ENCODE measurements at places on chromosomes 2 and 18.

GRCh38 chr2:23633966-23634365 lies 249.0 kb downstream of the KLHL29 start:
- no peak for DNase-seq

GRCh38 chr2:3249476-3249962 lies 128.1 kb downstream of the EIPR1 start:
- no peak for DNase-seq

- DNase-seq: no peak
Measured at GRCh38 chr2:16171425-16171920, 231.1 kb downstream of the MYCN start.

DNA sequence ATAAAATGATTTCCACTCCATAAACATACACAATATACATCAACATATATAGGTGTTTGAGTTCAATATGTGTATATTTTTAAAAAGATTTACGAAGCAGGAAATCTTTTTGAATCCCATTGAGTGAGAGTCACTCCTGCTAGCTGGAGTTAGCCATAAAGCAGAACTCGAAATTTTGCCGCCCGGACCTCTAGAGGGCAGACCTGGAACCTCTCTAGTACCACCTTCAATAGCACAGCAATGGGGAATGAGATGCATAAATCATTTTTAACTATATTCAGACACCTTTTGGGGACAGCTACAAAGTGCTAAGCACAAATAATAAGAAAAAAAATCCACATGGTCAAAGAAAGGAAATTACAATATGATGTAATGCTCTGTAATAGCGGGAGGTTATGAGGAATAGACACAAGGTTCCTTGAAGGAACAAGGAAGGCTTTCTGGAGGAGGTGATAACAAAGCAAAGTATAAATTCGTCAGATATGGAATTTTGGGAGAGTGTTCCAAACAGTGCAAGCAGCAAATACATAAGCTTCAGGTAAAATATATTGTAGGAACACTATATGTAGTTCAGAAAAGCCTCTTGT lies 533.4 kb downstream of the ERBB4 start:
- DNase-seq: no peak

GRCh38 chr2:29273685-29274611 lies 158.7 kb downstream of the CLIP4 start:
- no peak for DNase-seq

DNA sequence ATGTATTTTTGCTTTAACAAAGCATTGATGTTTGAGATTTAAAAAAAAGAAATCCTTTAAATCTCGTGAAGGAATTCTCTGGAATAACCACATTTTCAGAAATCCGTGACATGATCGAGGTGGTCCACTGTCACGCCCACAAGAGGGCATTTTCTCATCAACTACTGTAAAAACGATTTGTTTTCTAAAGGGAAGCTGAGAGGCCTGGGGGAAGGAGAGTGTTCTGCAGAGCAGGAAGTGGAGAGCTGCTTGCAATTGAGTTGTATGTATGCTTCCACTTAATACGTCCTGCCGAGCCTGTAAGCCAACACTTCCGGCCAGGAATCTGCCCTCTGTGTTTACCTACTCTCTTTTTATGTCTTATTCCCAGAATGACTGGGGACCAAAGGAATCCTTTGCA lies 19.4 kb downstream of the KLHL29 start:
- DNase-seq: peak; percentile 36

DNA sequence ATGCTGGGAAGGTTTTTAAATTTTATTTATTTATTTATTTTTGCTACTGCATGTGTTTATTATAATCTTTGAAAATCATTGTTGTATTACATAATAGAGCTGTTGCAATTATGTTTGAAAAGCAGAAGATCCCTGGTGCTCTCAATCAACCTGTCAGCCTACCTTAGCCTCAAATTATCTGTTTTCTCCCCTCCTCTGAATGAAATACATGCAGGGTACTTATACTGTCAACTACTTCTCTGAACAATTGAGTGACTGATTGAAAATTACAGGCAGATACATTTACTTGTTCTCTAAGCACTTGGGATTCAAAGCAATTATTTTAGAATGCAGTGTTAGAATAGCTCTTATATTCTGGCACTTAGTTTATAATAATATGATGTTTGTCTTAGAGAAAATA lies 8.1 kb downstream of the KYNU start:
- DNase-seq: no peak

DNA sequence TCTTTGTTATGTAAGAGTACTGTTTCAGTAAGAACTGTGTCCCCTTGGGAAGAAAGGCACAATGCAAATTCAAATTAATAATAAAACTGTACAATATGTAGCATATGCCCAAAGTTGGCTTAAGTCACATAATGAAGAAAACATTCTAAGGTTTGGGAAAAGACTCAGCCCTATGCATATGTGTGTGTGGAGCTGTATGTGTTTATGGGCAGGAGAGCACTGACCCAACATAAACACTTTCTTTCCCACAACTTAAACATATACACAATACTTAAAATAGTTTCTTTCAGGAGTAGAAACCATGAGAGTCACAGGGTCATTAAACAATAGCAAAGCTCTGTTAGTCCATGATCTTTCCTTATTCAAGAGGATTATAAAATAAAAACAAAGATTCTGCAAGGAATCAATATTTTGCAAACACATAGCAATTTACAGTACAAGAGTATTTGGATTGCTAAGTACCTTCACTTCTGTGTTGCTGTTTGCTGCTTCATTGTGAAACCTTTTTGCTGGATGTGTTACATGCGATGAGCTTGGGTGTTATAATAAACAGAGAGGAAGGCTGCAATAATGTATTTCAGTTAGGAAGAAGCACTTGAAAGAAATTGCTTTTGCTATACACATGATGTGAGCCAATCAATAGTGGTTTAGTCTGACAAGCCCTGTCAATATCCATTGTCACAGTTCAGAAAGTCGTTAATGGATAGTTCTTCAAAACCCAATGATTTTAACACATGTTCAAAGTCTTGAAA lies 347.3 kb downstream of the ARHGAP15 start:
- no peak for DNase-seq

DNA sequence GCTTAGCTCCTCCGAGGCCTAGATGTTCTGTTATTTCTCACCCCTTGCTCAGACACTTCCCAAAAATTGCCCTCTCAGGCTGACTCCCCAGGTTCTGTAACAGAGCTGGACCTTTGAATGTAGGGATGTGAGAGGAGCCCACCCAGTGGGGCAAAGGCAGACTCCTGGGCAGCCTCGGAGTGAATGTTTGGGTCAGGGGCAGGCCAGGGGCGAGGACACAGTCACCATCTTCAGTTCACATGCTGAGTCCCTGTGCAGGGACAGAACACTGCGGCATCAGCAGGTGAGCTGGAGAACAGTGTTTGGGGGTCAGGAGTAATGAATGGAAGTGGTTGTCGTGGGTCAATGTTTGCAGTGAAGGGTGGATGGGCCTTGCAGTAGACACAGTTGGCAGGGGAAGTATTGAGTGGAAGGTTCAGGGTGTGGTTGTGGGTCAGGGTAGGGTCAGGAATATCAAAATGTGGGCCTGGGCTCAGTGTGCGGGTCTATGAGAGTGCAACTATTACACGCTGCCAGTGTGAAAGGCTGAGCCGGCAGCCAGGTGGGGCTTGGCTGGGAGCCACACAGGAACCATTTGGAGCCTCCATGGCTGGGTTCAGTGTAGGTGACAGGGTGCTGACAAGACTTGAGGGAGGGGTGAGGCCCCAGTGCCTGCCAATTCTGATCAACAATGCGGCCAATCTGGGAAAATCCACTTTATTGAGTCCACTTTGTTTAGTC lies 4.4 kb downstream of the IHH start:
- DNase-seq: no peak

DNA sequence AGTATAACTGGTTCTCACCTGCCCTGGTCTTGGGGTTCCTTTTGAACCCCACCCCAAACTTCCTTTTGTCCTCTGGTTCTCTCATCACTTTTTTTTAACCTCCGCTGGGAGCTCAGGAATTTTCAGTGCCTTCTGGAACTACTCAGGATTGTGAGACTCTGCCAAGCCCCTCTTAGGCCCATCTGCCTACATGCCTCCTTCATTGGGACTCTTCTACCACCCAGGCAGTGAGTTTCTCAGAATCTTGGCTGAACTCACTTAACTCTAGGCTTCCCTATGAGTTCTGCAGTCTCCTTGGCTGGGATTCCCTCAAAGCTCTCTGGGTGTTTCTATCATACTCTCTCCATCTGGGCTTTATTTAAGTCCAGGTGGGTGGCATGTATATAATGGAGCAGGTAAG lies 86.3 kb downstream of the MDH1 start:
- DNase-seq: no peak

DNA sequence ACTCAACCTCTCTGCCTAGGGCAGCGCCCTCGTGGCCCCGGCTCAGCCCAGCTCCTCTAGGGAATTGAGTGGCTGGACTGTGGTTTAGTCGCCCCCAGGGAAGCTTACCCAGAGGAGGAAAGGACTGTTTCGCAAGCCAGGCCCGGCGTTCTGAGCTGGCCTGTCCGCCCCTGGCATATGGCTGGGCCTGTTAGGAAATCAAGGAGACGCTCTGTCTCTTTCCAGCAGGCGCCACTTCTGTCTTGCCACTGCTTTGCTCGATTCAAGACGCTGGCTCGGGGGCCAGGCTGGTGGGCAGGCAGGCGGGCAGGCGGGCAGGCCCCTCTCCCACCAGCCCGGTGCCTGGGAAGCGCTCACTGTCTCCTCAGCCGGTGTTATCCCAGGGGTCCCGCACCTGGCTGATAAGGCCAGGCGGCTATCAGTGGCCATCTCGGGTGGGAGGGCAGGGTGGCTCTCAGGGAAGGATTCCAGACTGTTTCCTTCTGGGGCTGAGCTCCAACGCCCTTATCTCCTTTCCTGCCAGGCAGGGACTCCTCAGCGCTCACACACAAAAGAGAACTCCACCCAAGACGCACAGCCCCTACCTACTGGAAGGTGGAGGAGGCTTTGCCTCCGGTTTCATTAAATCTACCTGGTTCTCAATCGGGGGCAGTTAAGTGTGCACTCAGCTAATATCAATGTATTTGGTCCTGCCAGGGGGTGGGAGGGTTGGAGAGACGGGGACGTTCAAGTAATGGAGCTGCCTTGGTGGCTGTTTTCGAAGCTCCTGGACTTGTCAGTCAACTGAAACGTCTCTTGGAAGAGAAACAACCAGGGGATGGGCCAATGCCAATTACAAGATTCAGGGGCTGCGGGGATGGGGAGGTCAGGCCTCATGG lies 109.1 kb downstream of the SMAD7 start:
- DNase-seq: no peak

GRCh38 chr2:62814123-62814522 lies 108.6 kb downstream of the EHBP1 start:
- no peak for DNase-seq

GRCh38 chr2:238038203-238038602 lies 22.6 kb upstream of the SCLY start:
- DNase-seq: no peak

DNA sequence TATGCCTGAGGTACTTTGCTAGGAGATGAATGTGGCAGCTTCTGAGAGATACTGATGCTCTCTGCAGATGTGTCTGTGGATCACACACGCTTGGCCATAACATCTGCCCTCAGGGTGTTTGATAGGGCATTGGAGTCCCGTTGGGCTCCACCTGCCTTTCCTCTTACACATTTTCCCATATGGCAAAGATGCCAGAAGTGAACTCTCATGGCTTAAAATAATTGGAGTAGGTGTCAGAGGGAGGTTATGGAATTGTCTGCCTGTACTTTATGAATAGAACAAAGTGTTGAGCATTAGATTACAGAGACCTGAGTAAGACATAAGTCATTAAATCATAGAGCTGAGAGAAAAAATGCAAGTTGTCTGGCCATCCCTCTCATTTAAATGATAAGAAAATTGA lies 75.3 kb upstream of the PNPT1 start:
- DNase-seq: no peak

DNA sequence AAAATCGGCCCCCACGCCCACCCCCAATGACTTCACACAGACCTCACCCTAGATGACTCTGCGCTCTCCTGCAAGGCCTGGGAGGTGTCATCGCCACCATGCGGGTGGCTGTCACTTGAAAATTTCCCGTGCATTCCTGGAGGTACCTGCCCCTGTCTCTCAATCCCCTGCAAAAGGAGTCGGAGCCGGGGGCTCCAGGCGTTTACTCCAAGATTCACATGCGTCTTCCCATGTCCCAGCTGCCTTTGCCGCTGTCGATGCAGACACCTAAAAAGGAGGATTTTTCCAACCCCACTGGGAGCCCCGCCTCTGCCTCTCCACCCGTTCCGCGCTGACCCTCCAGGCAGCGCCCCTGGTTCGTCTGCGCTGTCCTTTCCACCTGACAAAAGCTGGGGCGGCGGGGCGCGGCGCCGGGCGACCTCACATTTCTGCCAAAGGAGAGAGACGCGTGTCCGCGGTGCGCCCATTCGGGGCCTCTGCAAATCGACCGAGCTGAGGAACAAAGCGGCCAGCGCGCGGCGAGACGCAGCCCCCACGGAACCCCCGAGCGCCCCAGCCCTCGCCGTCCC lies 667 bp downstream of the REEP1 start:
- no peak for DNase-seq

DNA sequence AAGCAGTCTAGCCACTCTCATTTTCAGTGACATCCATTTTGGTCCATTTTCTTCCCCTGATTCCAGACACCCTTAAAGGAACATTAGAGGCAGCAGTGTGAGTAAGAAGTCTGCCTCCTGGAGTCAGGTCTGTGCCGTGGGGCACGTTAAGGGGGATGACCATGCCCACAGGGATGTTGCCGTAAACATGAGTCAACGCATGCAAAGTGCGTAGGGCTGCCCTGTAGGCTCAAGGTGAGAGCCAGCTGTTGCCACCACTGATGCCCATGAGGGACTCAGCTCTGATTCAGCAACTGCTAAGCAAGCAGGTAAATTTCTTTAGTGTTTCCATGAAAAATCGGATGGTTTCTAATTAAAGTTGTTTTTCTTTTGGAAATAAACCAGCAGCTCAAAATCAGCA lies 61.4 kb upstream of the TFCP2L1 start:
- DNase-seq: no peak

- peak; percentile 77 for DNase-seq
Measured at GRCh38 chr2:106104332-106105062, 89.6 kb downstream of the UXS1 start.

Data from activated CD4-positive, alpha-beta T cell treated with anti-CD3 and anti-CD28 coated beads, Interleukin-2, amount 10 ng/mL, durations not matched to agents 7 days and 5 days (primary cell).